ENCODE measurements at places on chromosomes 6 and 20.

- DNase-seq: no peak
These were observed 118.2 kb downstream of the CD164 start for GRCh38 chr6:109263873-109264700.

DNA sequence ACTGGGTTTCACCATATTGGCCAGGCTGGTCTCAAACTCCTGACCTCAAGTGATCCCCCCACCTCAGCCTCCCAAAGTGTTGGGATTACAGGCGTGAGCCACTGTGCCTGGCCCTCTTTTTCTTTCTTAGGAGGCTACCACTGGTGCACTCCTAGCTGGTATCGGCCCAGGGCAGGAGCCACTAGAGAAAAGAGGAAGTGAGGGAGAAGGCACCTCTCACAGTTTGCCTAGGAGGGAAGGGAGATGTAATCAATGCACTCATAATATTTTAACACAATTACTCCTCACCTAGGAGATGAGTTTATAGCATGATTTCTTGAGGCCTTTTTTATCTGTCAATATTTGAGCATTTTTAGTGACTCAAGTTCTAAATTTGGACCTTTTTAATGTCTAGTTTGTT, 189.0 kb upstream of the SOX4 start:
- DNase-seq: no peak

- DNase-seq: no peak
These were observed 43.9 kb downstream of the SPATA2 start for GRCh38 chr20:49871391-49871948.

- DNase-seq: peak; percentile 56
These were observed 3.7 kb upstream of the MMP9 start for GRCh38 chr20:46004889-46005473.

DNA sequence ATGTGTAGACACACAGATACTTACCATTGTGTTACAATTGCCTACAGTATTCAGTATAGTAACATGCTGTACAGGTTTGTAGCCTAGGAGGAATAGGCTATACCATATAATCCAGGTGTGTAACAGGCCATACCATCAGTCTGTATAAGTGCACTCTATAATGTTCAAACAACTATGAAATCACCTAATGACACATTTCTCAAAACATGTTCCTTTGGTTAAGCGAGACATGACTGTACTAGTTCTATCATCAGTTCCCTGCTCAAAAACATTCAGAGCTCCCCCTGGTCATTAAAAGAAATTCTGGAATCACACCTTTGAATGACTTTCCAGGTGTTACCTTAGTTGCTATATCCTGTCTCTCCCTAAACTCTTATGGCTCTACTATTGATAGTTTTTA, 70.4 kb upstream of the SLC2A12 start:
- DNase-seq: no peak

GRCh38 chr20:4052554-4052953, 37.2 kb upstream of the RNF24 start:
- no peak for DNase-seq

GRCh38 chr20:37928996-37929682, 26.2 kb downstream of the VSTM2L start:
- no peak for DNase-seq

GRCh38 chr6:139335447-139336210, 38.8 kb downstream of the CITED2 start:
- DNase-seq: no peak

DNA sequence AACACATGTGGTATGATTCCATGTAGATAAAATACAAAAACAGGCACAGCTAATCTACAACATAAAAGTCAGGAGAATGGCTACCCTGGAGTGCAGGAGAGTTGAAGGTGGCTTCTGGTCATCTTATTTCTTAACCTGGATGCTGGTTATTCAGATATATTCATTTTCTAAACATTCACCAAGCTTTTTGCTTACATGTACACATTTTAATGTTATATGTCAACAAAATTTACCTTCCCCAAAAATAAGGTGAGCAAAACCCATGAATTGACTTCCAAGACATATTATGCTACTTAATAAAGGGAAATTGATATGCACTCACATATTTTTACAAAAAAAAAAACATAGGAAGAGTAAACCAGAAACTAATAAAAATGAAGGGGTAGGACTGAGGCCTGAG, 50.6 kb downstream of the B4GALT5 start:
- no peak for DNase-seq

DNA sequence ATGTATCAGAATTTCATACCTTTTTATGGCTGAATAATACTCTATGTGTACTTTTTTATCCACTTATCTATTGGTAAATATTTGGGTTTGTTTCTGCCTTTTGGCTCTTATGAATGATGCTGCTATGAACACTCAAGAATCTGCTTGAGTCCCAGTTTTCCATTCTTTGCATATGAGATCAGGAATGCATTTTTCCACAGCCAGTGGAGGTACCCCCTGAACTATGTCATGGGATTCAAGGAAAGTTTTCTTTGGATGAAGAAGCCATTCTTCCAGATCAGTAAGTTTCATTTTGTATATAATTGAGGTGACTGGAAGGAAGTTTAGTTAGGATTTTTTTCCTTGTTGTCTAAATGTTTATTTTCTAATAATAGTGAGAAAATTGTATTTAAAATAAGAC, 40.9 kb downstream of the NKX2-4 start:
- DNase-seq: no peak

GRCh38 chr6:13496513-13497190, 9.3 kb upstream of the GFOD1 start:
- DNase-seq: peak; percentile 44

DNA sequence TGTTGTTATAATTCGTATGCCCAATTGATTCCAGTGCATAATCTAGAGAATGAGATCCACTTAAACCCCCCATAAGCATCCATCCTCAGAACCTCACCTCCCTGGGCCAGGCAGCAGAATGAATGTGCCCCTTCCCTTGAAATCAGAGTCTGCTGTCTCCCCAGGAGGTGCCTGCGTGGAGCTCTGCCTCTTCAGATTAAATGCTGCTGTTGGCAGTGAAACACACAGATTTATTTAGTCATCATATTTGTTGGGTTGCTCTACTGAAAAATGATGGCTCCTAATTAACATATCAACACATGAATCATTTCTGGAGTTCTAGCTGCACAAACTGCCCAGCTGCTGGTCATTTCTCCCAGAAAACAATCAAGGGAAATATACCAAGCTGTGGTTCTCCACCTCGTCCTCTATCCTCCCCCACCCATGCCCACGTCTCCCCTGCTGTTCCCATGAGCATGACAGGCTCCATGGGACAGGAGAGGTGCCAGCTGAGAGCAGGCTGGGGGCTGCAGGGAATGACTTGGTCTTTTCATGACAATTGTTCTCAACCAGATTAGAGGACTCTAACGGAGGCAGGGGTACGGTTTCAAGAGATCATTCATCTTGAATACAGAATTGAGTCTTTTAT, 633.1 kb downstream of the CDH26 start:
- DNase-seq: no peak

DNA sequence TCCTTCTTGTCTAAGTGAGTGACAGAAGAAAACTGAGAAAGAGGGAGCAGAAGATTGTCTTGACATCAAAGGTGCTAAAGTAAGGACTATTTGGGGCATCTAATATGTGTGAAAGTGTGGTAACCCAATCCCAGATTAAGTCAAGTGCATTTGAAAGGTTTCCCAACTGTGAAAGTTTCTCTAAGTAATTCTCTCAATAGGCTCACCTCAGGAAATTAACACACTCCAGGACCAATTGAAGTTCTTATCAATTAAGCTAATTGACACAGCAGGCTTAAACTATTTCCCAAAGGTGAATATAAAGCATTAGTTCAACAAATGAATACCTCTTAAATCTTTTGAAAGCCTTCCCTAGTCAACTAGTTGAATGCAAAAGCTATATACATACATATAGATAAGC, 212.8 kb upstream of the FUT9 start:
- DNase-seq: no peak

GRCh38 chr6:78911218-78911940, 44.0 kb downstream of the IRAK1BP1 start:
- no peak for DNase-seq

DNA sequence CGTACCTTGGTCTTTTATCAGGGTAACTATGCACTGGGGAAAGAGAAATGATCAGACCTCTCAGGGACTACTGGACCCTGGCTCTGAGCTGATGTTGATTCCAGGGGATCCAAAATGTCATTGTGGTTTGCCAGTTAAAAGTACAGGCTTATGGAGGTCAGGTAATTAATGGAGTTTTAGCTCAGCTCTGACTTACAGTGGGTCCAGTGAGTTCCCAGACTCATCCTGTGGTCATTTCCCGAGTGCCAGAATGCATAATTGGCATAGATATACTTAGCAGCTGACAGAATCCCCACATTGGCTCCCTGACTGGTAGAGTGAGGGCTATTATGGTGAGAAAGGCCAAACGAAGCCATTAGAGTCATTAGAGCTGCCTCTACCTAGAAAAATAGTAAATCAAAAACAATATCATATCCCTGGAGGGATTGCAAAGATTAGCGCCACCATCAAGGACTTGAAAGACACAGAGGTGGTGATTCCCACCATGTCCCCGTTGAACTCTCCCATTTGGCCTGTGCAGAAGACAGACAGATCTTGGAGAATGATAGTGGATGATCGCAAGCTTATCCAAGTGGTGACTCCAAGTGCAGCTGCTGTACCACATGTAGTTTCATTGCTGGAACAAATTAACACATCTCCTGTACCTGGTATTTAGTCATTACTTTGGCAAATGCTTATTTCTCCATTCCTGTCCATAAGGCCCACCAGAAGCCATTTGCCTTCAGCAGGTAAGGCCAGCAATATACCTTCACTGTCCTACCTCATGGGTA, 152.4 kb downstream of the THBS2 start:
- DNase-seq: no peak

DNA sequence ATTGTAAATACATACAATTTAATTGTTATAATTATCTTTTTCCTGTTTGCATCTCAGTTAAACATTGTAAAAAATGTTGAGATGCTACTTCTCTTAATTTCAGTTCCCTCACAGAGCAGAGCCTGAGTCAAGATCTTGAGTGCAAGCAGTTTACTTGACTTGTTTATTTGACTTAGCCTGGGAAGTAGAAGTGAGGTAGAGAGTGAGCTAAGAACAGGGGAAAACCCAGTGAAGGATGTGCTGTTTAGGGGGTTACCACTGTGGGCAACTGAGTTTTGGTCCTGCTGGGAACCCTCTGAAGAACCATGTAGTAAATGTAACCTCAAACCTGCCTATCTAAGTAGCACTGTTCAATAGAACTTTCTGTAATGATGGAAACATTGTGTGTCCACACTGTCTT, 495.2 kb upstream of the FLRT3 start:
- no peak for DNase-seq

DNA sequence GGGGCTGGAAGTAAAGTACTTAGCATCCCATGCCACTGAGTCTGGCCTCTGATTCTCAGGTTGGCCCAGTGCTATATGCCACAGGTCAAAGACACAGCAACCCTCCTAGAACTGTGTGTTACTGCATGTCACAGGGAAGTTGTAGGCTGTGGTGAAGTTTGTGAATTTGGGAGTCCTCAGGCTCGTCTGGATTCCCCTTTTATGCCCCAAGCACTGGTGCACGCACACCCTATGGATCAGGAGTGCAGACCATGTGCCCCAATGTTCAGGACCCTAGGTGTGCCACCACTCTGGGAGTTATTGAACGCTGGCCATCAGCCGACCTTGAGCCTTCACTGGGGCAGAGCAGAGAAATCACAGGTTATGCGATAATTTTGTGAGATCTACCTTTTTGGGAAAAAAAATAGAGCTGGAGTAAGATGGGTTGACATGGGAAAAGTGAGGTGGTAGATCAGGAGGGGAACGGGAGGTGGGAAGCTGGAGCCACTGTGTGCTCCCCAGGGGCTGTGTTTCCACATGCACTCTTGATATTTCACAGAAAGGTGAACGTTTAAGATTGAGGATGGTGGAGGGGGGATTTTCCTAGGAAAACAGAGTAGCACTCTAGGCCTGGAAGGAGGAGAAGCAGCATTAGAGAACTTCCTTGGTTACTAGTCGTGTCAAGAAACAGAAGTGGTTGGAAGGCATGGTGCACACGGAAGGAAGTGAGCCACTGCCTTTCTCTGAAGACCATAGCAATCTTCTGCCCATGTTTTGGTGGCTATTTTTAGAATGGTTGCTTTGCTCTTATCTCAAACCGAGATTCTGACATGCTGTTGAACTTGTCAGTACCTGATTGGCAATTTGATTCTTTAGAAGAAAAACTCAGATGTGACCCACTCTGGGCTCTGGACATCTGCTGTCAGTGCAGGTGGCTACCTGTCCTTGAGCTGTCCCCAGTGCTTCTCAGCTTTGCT, 44.1 kb downstream of the DUSP22 start:
- DNase-seq: no peak

DNA sequence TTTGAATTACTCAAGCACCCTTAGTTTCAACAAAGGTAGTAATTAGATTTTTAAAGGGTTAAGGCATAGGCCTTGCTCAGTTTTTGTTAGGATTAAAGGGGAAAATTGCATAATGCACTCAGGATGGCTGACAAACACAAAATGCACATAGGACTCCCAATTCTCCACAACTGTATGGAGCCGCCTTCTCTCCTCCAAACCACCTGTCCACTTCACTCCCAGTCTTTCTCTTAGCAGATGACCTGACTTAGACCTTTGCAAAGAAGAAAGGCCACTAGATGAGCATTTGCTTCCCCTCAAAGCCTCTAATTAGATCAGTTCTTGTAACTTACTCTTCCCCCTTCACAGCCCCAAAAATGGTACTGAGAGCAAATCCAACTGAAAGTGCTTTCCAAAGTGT, 20.1 kb downstream of the NSFL1C start:
- DNase-seq: no peak

DNA sequence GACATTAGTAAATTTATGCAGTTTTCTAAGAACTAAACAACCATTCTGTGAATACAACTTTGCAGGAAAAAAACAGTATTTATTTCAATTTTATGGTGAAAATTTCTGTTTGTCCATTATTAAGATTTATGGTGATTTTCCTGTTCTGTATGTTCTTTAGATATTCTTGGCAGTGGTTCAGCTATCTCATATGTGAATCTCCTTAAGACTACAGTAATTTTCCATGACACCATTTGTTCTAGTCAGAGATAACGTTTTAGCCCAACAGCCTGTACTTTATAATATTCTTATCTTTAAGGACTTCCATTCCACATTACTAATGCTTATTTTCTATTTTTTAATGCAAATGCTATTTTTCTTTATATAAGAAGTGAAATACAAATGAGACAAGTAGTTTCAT, 504.0 kb downstream of the RFPL4B start:
- DNase-seq: no peak

- DNase-seq: no peak
These were observed 12.3 kb upstream of the CST7 start for GRCh38 chr20:24936526-24937407.

DNA sequence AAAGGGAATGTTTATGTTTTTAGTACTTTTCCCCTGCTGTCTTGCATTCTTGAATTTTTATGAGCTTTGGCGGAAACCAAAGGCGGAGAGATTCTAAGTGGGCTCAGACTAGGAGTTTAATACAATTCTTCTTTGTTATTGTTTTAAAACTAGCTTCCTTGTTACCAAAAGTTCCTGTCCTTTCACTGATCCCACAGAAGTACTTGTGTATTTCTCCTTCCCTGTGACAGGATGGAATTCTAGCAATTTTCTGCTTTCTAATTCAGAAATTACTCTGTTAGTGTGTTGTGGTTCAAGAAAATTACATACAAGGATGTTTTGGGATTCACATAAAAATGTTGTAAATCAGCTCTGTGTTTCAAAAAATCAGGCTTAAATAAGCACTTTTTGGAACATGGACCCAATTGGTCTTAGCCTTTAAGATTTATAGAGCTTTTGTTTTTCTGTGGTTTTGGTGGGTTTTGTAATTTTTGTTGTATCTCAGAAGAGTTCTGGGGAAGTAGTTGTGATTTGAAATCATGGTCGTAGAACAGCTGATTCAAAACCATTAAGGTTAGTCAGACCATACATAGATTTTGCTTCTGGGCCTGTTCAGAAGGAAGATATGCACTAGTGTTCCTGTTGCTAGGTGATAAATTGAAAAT, 17.6 kb upstream of the CTAGE9 start:
- no peak for DNase-seq

Measured in urothelium cell line (cell line).